Activated T-cell treated with anti-CD3 and anti-CD28 coated beads, Interleukin-2, amount 50 U/mL, for 72 hours (primary cell): ENCODE measurements at places on chromosomes 1 and 21.

GRCh38 chr21:31558189-31558961, 101.1 kb upstream of the SOD1 start:
- peak; percentile 60 for DNase-seq

GRCh38 chr1:156746728-156747631, 4.5 kb downstream of the HDGF start:
- peak; percentile 43 for DNase-seq

GRCh38 chr1:41888756-41889155, 30.0 kb downstream of the HIVEP3 start:
- DNase-seq = no peak

DNA sequence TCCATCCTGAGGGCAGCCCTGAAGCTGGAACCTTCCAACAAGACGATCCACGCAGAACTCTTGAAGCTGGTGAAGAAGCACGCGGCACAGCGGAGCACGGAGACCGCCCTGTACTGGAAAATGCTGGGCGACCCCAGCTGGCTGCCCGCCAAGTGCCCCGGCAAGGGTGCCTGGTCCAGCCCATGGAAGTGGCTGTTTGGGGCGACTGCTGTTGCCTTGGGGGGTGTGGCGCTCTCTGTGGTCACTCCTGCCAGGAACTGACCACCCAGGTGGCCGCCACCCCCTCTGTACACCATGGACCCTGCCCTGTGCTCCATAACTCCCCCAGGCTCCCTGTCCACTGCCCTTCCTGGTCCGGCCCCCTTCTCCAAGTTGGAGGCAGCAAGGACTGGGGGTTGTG, 90.8 kb downstream of the PPP1R12B start:
- no peak for DNase-seq

DNA sequence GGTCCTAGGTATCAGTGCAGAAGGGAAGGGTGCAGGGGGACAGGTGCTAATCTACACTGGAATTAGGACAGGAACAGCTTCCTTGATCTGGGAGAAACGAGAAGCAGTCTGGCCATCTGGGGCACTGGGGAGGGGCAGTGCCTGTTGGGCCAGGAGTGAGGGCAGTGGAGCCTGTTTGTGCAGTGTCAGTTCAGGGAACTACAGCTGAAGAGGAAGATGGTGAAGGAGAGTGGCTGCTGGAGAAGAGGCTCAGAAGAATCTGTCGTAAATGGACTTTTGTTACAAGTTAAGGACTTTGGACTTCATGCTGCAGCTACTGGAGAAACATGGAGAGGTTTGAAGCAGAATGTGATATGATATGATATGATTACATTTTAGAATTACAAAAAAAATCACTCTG, 3.2 kb upstream of the TNFSF4 start:
- no peak for DNase-seq
